ENCODE measurements at places on chromosomes 12 and 14.
A peak's percentile ranks its signal among the peaks of the same experiment; 100 is the strongest.

DNA sequence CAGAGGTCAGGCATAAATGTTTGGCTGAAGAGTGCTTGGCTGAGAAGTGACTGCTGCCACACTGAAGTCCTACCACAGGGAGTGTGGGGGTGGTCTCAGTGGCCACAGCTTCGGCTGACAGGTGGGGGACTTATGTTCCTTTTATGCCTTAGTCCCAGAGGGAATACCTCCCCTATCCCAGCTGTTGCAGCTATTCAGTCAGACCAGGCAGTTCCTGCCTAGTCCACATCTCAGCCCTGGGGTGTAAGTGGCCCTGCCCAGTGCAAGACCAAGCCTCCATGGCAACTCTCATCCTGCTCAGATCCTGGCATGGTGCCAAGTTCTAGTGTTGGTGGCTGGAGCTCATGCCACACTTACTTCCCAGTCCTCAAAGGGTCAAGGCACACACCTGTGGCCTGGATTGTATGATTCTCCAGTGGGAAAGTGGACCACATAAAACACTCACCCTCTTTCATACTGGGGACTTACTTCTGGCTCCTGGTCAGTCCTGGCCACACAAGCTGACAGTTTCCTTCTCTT lies 161.3 kb upstream of the CAND1 start:
- DNase-seq = no peak

DNA sequence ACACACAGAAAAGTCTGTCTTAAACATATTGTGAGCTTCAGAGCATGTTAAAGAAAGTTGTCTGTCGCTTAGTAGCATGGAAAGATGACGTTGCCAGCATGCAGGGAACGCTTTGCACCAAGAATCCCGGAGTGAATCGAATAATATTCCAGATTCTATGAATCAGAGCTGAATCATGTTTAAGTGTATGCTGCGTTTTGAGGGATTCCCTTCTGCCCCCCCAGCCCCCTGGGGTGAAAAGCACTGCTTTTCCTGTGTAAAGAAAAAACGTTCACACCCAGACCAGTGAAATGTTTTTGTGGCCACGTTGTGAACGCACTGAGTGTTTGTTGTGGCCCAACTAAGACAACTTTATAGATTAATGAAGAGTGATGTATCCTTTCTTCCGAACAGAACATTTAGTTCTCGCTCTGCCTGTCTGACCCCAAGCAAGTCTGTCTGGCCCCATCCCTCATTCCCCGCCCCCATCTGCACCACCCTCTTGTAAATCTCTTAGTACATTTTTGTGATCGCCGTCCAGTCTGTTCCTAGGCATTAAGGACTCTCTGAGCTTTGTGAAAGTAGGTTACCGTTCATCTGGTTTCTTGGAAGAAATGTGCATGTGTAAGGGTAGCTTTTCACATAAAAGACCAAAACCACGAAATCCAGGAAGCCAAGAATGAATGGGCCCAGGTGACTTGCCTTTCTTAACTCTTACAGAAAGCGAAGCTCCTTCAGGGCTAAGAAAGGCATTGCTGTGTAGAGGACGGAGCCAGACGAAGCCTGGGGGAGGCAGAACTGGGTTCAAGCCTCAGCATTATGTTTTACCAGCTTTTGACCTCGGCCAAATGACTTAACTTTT lies 103.0 kb downstream of the SAMD4A start:
- DNase-seq = no peak

DNA sequence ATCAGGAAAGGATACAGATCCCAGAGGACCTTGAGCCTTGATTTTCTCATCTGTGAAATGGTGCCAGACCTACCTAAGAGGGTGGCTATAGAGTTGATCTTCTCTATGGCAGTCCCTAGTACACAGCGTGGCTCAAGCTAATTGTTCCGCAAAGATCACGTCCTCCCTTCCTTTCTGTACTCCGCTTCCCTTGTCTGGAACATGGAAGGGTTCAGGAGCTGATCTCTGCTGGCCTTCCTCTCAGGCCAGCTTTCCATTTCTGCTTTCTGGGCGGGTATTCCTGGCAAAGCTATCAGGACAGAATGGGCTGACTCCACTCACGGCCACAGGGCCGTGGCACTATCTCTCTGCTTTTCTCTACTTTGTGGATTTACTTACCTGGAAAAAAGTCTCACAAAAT lies 6.5 kb downstream of the CAMKK2 start:
- no peak for DNase-seq

DNA sequence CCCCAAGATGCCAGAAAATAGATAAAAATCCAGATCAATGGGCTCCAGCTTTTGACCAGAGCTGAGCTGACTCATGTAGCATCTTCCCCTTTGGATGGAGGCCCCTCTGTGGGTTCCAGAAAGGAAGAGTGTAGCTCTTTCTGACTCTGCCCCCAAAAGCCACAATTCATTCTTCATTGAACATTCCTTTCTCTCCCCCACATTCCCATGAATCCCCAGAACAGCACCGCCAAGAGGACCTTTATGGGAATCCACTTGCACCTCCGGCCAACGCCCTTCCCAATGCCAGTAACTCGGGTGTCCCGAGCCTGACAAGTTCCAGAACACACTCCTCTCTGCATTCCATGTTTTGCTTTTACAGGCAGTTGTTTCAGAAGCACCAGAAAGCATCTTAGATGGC lies 210.6 kb upstream of the DIO3 start:
- DNase-seq = no peak

GRCh38 chr14:101496776-101497683 lies 64.3 kb upstream of the DIO3 start:
- no peak for DNase-seq

DNA sequence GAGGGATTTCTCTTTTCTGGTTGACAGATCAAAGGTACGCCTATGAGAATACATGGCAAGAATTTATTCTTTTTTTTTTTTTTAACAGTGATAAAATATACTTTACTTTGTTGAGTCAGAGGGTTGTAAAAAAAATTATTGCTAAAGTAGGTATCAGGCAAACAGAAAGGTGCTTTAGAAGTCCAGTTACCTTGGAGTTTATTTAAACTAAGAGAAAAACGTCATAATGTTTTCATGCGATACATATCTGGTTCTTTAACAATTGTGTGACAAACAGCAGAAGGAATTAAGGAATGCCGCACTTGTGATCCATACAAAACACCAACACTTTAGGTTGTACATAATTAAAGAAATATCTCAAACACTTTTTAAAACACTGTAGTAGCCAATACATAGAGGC lies 94.2 kb downstream of the BORCS5 start:
- DNase-seq = no peak

GRCh38 chr12:132348176-132348575 lies 18.8 kb upstream of the GALNT9 start:
- no peak for DNase-seq

GRCh38 chr14:93996130-93996695 lies 888 bp upstream of the CCDC197 start:
- no peak for DNase-seq

- DNase-seq = no peak
These were observed 172.3 kb downstream of the NDUFA12 start for GRCh38 chr12:94831081-94831751.

DNA sequence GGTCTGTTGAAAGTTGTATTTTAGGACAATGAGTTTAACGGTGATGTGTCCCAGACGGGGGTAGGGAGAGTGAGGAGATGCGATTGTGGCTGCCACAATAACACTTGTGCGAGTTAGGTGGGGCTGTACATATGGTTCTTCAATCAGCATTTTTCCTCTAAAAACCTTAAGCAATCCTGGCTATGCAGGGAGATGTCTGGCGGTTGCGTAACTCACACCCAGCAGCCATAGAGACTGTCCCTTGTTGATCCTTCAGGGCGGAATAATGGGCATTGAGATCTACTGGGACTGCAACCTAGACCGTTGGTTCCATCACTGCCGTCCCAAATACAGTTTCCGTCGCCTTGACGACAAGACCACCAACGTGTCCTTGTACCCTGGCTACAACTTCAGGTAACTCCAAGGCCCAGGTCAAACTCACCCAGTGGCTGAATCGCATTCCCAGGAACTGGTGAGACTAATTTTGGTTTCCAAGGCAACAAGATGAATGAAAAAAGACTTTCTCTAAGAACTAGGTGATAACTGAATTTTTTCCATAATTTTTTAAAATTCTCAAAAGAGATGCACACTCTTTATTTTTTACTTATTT lies 34.6 kb downstream of the P2RX7 start:
- no peak for DNase-seq

DNA sequence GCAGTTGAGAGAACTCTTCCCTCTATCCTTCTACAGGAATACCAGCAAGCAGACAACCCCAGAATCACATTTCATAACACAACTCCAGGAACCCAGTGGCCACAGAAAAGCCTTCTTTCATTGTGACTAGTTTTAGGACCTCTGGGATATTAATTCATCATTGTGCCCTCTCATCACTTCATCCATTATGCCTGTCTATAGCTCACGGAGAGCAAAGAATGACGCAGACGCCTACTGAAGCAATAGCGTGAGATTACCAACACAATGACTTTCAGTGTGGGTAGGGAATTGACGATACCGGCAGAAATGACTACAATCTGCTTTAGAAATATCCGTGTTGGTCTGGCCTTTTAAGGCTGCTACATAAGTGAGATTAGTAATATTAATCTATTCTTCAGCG lies 158.1 kb upstream of the FOXG1 start:
- DNase-seq = no peak

- no peak for DNase-seq
These were observed 238.6 kb upstream of the CRY1 start for GRCh38 chr12:107331912-107332311.

GRCh38 chr14:76784881-76785280 lies 23.6 kb downstream of the VASH1 start:
- peak; percentile 30 for DNase-seq

- DNase-seq = no peak
These were observed 121.2 kb downstream of the DIP2B start for GRCh38 chr12:50626026-50626425.

GRCh38 chr12:24071842-24072241 lies 122.4 kb upstream of the SOX5 start:
- DNase-seq = no peak

- DNase-seq = no peak
These were observed 83.8 kb downstream of the PTPRB start for GRCh38 chr12:70553391-70553859.

- no peak for DNase-seq
These were observed 15.7 kb upstream of the FBRSL1 start for GRCh38 chr12:132474237-132474741.

- DNase-seq = no peak
These were observed 8.6 kb downstream of the INF2 start for GRCh38 chr14:104697892-104698583.

GRCh38 chr14:50924236-50924635 lies 20.0 kb downstream of the PYGL start:
- DNase-seq = no peak

GRCh38 chr14:96934638-96935330 lies 137.6 kb downstream of the VRK1 start:
- DNase-seq = no peak

GRCh38 chr12:108667349-108667748 lies 33.7 kb upstream of the SELPLG start:
- DNase-seq = no peak

- DNase-seq = no peak
These were observed 843.9 kb downstream of the FLRT2 start for GRCh38 chr14:86373886-86374285.

DNA sequence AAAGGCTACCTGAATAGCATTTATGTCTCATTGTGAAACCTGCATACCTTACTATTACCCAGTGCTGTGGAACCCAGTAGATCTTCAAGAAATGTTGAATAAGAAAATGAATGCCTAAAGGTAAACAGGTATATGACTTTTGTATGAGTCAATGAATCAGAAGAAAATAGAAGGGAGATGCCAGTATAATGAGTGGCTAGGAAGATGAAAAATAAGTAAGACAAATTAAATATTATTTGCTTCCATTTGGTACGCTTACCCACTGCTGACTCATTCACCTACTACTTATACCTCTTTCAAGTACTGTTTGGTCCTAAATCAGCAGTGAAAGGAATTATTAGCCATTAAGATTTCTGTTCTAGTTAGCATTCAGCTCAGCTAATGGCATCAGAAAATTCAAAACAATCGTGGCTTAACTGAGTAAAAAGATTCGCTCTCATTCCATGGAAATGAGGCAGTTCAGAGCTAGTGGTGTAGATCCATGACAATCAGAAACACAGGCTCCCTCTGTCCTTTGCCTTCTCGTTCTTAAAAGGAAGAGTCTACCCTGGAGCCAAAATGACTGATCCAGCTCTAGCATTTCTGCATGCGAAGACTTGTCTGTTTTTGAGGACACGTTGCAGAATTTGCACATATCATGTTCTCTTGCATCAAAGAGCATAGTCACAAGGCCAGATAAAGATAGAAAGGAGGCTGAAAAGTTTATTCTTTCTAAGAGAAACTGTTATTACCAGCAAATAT lies 705.8 kb upstream of the USP15 start:
- DNase-seq = no peak

DNA sequence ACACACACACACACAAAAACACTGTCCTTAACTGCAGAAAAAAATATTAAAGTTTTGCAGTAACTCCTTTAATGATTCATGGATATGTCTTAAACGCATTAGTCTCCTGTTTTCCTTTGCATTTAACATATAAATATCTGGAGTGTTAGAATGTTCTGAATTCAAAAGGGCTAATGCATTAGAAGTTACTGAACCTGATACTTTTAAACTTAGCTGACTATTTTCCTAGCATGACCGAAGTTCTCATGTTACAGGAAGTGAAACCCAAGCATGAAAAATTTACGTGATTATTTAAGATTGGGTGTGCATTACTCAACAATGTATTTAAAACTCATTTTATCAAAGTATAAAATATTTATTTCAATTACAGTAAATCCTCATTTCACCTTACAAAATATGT lies 791.2 kb downstream of the FLRT2 start:
- no peak for DNase-seq

DNA sequence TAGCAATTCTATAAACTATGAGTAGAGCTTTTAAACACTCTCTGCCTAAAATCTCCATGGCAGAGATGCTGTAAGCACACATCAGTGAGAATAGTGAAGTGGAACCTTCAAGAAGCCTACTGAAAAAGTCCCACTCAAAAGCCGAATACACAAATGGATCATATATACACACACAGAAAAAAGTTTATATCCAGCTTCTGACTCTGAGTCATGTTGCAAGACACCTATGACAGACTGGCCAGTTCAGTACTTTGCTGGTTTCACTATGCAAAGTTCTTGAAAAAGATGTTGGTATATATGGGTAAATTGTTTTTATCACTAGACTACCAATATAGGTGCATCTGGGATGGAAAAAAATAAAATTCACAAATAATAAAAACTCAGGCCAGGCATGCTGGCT lies 126.1 kb downstream of the KCNK10 start:
- DNase-seq = no peak

DNA sequence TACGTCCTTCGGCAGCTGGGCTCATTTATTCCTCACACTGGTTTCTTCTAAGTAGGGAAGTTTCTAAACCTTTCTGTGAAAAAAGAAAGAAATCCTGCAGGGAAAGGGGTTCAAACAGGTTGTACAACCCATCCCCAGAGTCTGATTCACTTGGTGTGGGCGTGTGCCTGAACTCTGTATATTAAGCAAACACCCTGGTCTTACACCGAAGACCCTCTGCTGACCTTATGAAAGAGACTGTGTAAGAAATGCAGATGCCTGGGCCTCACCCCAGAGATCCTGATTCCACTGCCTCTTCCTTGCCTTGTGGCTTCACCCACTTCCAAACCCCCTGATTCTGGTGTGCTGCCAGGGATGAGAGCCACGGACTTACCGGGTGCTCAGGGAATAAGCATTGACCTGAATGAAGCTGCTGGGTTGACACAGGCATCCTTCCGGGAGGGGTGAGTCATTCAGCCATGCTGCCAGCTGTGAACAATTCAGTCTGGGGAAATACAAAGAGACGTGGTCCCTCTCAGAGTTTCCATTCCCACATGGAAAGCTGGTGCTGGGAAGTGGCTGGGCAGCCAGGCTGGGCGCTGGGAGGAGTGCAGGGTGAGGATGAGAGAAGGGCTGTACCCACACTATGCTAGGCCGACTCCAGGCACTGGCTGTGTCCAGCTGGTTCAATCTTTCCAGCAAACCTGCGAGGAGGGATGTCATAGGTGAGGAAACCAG lies 26.5 kb upstream of the ACTN1 start:
- no peak for DNase-seq
